ENCODE measurements at places on chromosomes 3 and 15.
A peak's percentile ranks its signal among the peaks of the same experiment; 100 is the strongest.

DNA sequence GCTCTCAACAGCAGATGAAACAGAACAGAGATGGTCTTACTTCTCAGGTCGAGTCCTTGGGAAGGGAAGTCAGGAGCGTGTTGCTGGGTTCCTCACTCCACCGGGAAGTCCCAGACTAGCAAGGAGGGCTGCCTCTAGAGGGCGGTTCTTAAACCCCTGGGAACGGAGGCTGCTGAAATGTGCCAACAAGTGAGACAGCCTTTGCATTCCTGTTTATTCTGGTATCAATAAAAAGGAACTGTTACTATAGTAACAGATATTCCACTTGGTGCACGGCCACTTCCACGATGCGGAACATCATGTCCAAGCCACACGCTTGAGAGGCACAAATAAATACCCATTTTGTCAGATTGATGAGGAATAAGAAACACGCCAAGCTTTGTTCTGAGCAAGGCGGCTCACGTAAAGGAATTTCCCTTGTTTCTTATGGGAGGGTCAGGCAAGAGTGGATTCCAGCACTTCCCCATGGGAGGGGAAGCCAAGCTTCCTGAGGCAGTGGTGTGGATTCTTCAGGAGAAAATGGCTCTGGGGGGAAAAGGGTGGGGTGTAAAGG is at the start of gene FAM107A:
Gene FAM107A, minus strand, starts transcription at position 123 of the 553 bp plus-strand sequence. CDS start 7,531 bp downstream, outside the sequence.
- peaks cover under 1% of the 10 kb centered on the region for H3K27me3 ChIP-seq
- H3K4me3 ChIP-seq: no peak within 1 kb of the TSS
- peak; percentile 58 for DNase-seq
- H3K27ac ChIP-seq: peak within 1 kb of the TSS; percentile 51

GRCh38 chr3:36401056-36401455 is 20.8 kb downstream of the STAC start:
- H3K27ac ChIP-seq: no peak overlapping the region
- H3K4me3 ChIP-seq: no peak overlapping the region
- H3K27me3 ChIP-seq: no peaks in the 10 kb centered on the region

DNA sequence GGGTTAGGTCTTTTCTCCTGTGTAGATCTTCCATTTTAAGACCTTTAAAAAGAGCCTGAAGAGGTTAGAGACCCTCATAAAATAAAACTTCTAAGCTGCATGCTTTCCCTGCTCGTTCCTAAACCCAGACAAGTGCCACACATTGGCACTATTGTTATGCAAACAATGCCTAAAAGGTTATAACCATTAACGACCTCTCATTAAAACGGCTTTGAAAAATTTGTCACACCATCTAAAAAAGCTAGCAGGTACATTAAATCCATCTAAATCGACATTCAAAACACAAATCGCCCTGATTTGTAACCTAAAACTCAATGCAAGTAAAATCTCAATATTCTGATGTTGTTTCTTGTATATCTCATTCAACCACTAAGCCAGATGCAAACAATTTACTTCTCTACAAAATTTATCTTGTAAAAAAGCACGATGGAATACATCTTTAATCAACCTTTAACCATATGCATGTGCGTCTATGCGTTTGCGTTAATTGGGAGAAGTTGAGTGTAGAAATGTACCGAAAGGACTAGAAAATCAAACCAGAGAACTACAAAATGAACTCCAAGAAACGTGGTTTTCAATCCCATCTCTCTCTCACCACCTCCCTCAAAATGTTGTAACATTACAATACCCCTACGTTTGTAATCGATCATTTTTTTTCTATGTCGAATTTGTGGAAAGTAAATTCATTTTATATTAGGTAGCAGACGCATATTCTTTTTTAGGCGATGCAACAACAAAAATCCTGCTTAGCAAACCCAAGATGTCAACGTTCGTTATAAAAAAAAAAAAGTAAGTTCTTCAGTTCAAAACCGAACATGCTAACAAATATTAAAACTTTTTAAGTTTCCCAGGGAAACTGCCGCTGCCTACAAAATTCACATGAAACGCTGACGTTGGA is 1.2 kb downstream of the ALDH1A2 start:
- peaks cover 14% of the 10 kb centered on the region for H3K4me1 ChIP-seq
- H3K27ac ChIP-seq: no peak overlapping the region
- H3K36me3 ChIP-seq: no peaks in the 10 kb centered on the region
- no peak for DNase-seq

DNA sequence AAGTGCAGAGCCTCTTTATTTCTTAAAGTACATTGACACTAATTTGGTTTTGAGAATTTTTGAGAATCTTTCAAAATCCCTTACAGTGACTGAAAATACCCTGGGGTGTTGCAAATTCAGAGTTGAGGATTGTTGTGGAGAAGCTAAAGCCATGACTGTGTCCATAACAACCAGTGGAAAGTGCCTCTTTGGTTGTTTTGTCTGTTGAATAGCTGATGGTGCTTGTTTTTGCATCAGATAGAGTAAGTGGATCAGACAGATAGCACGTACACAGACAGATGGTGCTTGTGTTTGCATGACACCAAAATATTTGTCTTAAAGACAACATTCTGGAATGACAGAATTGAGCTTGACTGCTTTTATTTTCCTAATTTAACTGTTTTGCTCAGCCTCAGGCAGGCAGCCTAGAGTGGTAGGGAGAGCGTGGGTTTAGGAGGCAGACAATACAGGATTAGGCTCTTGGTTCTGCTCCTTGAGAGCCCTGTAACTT is 265.0 kb downstream of the IL20RB start:
- no peak for DNase-seq
- no peaks in the 10 kb centered on the region for H3K4me1 ChIP-seq
- no peak overlapping the region for H3K4me3 ChIP-seq
